ENCODE measurements at places on chromosomes 3 and 15. TPM values are rescaled to one million over a fixed set of nuclear protein-coding genes. Genes with fewer than 3 reads are reported as not detected.

Gene NLGN1
- 6.9 TPM for total RNA-seq

DNA sequence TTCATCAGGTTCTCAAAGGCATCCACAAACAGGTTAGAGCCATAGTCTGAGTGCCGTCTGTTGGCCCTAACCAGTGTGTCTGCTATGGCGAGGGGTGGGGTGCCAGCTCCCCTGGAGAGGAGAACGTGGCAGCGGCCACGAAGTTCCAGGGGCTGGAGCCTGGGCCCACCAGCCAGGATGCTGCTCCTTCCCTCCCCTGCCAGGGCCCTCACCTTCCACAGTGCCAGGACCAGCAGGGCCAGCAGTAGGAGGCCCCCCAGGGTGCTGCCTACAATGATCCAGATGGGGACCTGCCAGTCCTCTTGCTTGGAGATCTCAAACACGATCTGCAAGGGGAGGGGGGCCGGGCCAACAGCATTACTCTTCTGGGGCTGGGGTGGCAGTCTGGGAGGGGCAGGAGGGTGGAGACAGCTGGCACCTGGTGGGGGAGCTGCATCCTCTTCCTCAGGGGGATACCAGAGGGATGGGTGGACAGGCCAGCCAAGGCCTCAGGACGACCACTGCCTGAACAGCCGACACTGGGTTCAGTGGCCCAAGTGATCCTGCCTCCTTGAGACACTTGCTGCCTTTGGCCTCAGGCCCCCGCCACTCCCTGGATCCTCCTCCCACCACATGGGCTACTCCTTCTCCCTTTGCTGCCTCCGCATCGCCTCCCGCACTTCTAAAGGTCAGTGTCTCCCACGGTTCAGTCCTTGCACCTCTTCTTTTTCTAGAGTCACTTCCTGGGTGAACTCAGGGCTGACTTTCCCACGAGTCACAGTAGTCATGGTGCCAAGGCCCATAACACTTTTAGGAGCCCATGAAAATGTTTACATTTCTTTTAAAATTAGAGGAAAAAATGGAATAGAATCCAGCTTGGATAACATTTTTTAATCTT, 26.3 kb downstream of the FEM1B start:
- H3K4me1 ChIP-seq = peaks cover 5% of the 10 kb centered on the region
- H3K27me3 ChIP-seq = no peaks in the 10 kb centered on the region
- DNase-seq = peak; percentile 15
- H3K36me3 ChIP-seq = no peaks in the 10 kb centered on the region

- H3K27ac ChIP-seq = no peak overlapping the region
- no peaks in the 10 kb centered on the region for H3K36me3 ChIP-seq
- H3K27me3 ChIP-seq = no peaks in the 10 kb centered on the region
- DNase-seq = no peak
- H3K4me1 ChIP-seq = no peaks in the 10 kb centered on the region
Measured at GRCh38 chr15:80010131-80010673, 39.2 kb upstream of the BCL2A1 start.

DNA sequence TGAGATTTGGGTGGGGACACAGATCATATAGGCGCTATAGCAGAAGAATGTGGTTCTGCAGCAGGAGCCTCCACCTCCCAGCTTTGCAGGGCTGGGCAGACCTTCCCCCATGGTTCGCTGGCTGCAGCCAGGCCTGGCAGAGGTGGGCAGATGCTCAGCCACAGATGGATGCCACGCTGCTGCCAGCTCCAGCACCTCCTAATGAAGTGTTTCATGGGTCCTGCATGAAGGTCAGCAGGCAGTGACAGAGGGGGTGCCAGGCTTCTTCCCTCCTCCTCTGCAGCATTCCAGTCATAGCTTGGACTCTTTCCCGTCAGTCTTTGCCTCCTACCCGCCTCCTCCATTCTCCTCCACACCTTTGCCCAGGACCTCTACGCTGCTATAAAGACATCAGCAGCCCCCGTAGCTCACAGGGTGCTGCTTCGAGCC, 85.9 kb downstream of the SLCO3A1 start:
- no peaks in the 10 kb centered on the region for H3K36me3 ChIP-seq
- H3K4me1 ChIP-seq = peaks cover 23% of the 10 kb centered on the region
- peak overlapping the region; percentile 89 for H3K27ac ChIP-seq
- no peaks in the 10 kb centered on the region for H3K27me3 ChIP-seq
- DNase-seq = no peak
- H3K4me3 ChIP-seq = no peak overlapping the region

GRCh38 chr15:65338366-65338765, 33.9 kb downstream of the RNU5B-1 start:
- no peak for DNase-seq
- H3K36me3 ChIP-seq = no peaks in the 10 kb centered on the region
- H3K27ac ChIP-seq = no peak overlapping the region
- no peaks in the 10 kb centered on the region for H3K27me3 ChIP-seq

Gene ROPN1
- not detected for total RNA-seq
